ENCODE measurements at places on chromosomes 3 and 15.
A peak's percentile ranks its signal among the peaks of the same experiment; 100 is the strongest.

DNA sequence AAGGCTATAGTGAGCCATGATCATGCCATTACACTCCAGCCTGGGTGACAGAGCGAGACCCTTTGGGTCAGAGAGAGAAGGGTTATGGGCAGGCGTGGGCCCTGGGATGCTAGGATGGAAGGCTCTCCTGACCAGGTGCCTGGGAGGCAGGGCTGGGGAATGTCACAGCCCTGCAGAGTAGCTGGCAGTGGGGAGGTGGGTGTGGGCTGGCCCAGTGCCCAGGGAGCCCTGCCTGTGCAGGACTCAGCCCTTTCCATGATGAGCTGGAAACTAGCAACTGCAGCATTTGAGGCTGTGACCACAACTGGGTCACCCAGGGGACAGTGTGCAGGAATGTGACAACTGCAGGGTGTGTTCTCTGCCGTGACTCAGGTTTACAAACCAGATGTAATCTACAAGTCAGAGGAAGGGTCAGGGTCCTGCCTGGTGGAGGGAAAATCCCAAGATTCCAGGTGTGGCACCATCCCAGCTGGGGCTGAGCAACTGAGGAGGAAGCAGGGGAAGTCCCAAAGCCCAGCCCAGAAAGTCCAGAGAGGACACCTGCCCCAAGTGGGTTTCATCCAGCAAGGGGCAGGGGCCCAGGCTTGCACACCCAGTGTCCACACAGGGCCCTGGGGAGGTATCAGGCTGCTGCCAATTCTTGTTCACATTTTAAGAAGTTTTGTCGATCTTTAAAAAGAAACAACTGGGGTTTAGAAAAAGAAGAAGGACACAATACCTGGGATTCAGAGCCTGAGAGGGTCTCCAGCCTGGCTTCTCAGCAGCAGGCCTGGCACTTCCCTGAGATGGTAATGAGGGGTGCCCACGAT, 45.5 kb downstream of the SLC28A1 start:
- no peak for DNase-seq

GRCh38 chr3:49674497-49674983, 389 bp downstream of the APEH start:
- peak; percentile 40 for DNase-seq

DNA sequence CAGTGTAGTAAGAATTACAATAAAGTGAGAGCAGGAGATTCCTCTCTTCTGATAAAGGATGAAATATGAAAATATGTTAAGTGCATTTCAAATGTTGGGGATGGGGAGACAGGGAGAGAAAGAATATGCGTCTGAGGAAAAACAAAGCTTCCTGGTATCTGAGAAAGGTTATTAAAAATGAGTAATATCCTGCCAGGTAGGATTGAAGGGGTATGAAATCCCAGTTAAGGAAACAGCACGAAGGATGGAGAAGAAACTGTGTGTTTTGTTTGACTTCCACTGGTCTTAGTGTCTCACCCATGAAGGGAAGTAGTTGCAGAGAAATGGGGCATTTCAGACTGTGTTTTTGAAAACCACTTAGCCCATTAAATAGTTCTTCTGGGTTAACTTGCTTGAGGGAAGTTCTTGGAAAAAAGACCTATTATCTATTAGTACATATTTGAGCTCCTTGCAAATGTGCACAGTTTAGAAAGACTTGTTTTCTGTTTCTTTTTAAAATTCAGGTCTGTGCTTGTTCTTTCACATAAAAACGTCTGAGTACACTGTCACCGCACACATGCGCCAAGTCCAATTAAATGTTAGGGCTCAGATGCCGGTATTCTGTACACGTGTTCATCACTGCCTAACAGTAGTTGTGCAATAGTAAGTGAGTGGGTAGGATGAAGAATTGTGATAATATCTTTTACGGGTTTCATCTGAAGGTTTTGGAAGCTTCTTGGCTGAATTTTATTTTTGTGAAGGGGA, 196.1 kb upstream of the P2RY1 start:
- no peak for DNase-seq

GRCh38 chr15:69031013-69032001, 16.8 kb downstream of the NOX5 start:
- DNase-seq: no peak

DNA sequence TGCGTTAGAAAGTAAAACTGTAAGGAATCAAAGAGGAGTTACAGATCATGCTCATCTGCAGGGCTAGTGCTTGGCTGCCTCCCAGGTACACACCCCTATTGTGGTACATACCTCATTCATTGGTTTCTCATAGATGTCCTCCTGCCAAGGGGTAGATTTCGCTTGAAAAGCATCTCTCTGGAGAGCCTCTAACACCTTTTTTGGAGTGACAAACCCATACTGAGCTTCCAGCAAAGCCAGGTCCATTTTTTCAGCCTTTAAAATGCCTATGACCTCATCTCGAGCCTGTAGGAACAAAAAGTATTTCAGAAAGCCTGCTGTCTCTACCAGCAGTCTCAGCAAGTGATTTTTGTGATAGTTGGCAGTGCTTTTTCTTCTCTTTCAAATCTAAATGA, 112.1 kb downstream of the CMSS1 start:
- DNase-seq: no peak

DNA sequence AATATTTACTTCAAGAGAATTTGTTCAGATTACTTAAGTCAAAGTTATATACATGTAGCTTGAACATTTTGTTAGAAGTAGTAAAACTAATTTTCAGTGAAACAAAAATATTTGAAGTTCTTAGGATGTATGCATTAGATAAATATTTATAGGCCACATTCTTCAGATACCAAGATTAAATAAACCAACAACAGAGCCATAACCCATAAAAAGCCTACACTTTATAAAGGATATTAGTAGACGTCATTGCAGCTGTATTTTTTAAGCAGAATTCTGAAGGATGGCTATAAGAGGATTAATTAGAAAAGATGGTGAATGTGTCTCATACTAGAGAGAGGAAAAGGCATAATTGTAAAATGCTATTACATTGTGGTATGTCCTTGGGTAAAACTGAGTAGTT, 449.7 kb upstream of the ALCAM start:
- DNase-seq: no peak

DNA sequence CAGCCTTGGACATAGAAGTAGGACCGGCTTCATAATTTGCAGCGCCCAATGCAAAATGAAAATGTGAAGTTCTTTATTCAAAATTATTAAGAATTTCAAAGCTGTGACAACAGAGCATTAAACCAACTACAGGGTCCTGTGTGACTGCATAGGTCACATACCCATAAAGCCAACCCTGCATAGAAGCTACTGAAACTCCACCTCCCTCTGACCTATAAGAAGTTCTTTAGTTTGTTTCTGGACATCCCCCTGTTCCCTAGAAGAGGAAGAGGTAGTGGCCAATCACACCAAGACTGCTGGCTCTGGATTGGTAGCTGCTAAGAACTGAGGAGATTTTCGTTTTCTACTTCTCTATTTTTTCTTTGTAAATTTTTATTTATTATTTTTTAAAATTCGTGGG, 9.0 kb upstream of the SELENOT start:
- no peak for DNase-seq

- no peak for DNase-seq
Observed at GRCh38 chr3:115186351-115187148, 39.5 kb upstream of the ZBTB20 start.

GRCh38 chr15:65233696-65234095, 22.4 kb upstream of the CILP start:
- no peak for DNase-seq

DNA sequence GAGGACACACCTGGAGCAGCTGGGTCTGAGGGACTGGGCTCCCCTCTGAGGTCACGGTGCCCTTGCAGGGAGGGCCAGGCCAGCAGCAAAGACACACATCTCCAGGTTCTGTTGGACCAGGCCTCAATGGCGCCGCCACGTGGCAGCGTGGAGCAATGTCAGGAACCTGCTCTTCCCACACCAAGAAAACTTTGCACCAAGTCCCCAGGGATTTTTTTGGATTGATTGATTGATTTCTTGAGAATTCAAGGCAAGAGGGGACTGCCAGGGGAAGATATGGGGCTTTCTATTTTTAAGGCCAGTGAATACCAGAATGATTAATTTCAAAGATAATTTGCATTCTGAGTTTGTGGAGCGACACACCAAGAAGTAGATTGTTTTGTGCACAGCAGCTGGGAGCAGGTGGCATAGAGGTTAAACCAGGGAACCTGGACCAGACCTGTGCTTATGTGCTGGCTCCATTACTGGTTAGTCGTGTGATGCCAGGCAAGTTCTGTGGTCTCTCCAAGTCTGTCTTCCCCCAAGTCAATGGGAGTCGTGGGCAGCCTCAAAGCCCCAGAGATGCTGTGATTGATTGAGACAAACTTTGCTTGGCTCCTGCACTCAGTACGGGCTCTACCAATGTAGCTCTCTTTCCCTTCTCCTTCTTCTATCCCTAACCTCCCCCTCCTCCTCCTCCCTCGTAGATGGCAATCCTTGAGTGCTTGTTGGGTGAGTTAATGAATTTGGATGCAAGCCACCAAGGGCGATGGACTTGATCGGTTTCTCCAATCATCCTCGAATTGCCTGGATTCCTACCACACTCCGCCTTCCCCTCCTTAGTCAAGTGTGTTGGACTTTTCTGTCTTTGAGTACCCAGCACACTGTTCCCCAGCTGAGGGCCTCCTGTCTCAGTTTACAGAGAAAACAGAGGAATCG, 96.2 kb upstream of the TRPM1 start:
- DNase-seq: no peak

- no peak for DNase-seq
Observed at GRCh38 chr15:49093252-49094105, 47.2 kb upstream of the SECISBP2L start.

DNA sequence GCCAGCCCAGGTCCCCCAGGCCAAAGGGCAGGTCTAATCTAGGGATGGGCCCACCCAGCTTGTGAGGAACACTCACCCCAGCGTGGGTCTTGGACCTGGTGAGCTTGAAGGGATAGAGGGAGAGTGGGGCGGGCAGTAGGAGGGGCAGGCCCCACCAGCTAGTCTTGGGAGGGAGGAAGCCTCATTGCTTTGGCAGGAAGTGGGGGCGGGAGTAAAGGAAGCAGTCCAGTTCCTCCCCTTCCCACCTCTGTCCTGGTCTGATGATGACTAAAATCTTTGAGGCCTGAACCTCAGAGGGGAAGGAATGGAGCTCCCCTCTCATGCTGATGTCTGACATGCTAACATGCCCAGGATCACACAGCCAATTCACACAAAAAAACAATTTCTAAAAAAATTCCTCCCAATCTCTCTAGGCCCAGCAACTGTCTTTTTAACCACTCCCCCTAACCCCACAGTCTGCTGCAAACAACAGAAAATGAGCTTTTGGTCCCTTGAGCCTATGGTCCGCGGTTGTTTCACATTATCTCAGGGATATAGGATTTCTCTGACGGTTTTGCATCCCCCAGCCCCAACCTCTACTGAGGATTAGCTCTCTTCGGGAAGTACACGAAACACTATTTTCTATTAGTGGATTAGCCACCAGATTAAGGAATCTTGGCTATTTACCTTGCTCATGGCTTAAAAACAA, 30.7 kb upstream of the DUSP7 start:
- DNase-seq: no peak

- DNase-seq: no peak
Observed at GRCh38 chr3:22236490-22237270, 485.7 kb upstream of the ZNF385D start.

- peak; percentile 56 for DNase-seq
Observed at GRCh38 chr3:123682302-123682701, 97.4 kb upstream of the HACD2 start.

DNA sequence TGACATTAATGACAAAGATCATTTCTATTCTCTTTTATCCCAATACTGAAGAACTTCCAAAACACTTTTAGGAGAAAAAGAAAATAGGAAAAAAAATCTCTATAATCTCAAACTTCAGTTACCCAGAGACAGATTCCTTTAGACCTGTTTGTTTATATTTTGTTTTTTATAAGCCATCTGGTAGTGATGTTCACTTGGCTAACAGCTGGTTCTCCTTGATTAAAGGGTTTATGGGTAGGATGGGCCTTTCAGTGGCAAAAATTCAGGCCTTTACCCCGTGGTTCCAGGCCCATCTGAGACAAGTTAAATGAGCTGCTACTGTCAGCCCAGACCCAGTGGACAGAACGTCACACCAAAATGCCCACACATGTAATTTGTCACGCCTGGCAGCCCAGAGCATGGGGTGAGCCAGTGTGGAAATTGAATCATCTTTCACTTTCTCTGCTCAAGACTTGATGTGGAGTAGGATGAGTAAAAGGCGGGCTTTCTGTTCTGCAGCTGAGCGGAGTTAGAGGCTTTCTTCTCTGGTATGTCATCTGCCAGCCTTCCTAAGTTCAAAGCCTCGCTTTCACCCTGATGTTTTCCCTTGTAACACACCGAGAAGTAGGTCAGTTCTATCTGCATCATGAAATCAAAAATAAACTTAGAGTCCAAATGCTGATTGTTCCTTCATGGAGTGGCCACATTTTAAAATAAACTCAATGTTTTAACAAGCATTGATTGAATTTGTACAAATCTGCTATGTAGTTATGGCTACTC, 62.5 kb upstream of the SKOR1 start:
- no peak for DNase-seq

DNA sequence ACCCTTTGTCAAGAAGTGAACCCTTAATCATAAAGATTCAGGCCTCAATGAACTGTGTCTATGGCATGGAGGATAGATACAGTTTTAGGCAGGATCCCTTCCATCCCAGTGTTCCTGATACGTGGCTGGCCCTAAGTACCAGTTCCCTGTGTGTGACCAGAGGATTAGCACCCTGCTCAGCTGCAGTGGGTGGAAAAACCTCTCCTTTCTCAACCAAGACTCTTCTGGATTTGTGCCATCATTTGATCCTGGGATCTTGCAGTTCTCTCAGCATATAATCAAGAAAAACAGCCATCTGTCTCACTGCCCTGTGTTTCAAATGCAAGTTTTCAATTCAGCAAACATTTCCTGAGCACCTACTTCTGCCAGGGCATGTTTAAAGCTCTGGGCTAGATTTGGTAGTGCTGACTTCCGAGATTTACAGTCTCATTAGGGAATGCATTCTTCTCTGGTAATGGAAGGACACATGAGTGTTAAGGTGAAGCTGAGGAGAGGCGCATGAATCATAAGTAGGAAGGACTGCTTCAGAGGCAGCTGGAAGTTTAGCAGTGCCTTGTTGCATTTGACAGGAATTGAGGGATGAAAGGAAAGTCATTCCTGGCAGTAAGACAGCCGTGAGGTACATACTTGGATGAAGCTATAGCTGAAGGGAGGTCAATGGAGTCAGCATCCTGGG, 388.3 kb downstream of the MFSD1 start:
- no peak for DNase-seq

DNA sequence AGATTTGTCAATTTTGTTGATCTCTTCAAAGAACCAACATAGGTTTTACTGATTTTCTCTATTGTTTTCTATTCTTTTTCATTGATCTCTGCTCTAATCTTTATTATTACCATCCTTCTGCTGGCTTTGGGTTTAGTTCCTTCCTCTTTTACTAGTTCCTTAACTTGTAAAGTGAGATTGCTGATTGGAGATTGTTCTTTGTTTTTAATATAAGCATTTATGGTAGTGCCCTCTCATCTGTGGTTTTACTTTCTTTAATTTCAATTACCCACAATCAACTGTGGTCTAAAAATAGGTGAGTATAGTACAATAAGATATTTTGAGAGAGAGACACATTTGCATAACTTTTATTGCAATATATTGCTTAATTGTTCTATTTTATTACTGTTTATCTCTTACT, 13.2 kb upstream of the CLRN1 start:
- DNase-seq: no peak

GRCh38 chr15:59013246-59013873, 25.9 kb downstream of the RNF111 start:
- no peak for DNase-seq

- peak; percentile 23 for DNase-seq
Observed at GRCh38 chr3:177673112-177673914, 476.0 kb upstream of the TBL1XR1 start.

Measured in tibial artery (tissue), 4 donors.